ENCODE measurements at places on chromosomes 7 and 10.

DNA sequence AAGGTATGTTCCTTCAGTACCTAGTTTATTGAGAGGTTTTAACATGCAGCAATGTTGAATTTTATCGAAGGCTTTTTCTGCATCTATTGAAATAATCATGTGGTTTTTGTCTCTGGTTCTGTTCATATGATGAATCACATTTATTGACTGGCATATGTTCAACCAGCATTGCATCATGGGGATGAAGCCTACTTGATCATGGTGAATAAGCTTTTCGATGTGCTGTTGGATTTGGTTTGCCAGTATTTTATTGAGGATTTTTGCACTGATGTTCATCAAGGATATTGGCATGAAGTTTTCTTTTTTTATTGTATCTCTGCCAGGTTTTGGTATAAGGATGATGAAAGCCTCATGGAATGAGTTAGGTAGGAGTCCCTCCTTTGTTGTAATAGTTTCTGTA, 204.0 kb upstream of the GNAI1 start:
- DNase-seq, result no peak

DNA sequence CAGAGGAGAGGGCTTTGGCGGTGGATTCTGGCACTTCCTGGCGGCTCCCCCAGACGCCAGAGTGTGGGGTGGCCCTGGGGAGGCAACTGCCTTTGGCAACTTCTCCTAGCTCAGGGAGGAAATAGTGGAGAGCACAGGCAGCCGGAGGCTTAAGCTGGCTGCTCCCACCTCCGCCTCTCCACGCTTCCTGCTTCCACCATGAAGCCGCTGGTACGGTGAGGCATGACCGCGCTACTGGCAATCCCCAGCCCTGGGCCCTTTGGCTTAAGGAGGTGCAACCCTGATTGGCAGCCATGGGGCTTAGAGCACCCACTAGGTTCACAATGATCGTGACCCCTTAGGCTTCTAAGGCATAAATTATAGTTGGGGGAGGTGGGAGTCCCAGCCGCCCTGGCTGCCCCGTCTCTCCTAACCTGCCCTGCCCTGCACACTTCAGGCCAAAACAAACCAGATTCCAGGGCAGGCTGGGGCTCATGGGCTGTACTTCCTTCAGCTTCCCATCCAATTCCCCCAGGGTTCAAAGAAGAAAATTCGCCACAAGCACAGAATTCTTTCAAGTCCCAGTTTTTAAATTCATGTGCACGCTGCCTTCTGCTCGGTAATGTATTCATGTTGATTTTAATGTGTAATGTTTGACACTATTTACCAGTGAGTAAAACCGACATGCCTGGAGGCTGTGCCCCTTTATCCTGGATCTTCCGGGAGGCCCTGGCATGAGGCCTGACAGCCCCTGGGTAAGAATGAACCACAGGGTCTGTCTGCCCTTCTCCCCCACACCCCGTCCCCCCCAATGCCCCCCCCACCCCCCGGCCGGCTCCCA, 90.7 kb upstream of the LRRC4 start:
- DNase-seq, result no peak

DNA sequence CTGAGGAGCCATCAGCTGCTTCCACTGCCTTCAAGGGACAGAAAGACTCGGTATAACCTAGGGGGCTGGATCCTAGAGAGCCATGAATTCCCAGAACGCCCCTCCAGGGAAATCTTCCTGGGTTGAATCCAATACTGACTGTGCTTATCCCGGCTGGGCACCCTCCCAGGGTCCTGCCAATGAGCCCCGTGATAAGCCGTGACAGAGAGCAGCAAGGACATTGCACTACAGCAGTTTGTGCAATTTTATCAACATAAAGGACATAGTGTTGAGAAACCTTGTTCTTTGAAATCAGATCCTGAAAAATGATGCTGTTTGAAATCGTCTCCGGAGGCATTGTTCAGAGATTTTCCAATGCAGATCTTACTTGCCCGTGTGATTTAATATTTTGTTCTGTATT, 18.8 kb downstream of the AKR1B1 start:
- no peak for DNase-seq

DNA sequence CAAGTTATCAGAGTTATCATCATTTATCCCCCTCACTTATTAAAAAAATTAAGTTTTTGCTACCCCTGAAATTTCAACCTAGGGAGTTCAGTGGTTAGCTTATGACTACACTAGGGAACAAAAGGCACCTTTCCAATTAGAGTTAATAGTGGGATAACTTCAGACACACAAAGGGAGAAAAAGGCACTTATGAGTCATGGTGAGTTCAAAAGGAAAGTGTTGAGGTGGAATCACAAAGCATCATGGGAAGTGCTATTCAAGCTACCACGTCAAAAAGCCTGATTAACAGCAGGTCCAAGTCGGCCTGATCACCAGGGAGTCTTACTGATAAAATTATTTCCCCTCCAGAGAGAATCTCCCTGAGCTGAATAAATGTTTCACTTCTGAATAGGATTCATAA, 165.7 kb downstream of the C7orf25 start:
- DNase-seq, result no peak

DNA sequence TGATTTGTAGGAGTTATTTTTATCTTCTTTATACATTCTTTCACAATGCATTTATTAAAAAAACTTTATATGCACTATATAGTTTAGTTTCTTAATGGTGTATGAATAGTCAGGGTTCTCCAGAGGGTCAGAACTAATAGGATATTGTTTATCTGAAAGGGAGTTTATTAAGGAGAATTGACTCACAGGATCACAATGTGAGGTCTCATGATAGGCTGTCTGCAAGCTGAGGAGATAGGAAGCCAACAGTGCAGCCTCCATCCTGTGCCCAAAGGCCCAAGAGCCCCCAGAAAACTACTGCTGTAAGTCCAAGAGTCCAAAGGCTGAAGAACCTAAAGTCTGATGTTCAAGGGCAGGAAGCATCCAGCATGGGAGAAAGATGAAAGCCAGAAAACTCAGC, 192.8 kb upstream of the AHR start:
- no peak for DNase-seq

- DNase-seq, result no peak
These were observed 70.2 kb downstream of the UBE2H start for GRCh38 chr7:129882531-129882930.

- DNase-seq, result no peak
These were observed 76.2 kb upstream of the APBB1IP start for GRCh38 chr10:26361971-26362370.

GRCh38 chr7:39434012-39434411, 132.2 kb upstream of the YAE1 start:
- no peak for DNase-seq

DNA sequence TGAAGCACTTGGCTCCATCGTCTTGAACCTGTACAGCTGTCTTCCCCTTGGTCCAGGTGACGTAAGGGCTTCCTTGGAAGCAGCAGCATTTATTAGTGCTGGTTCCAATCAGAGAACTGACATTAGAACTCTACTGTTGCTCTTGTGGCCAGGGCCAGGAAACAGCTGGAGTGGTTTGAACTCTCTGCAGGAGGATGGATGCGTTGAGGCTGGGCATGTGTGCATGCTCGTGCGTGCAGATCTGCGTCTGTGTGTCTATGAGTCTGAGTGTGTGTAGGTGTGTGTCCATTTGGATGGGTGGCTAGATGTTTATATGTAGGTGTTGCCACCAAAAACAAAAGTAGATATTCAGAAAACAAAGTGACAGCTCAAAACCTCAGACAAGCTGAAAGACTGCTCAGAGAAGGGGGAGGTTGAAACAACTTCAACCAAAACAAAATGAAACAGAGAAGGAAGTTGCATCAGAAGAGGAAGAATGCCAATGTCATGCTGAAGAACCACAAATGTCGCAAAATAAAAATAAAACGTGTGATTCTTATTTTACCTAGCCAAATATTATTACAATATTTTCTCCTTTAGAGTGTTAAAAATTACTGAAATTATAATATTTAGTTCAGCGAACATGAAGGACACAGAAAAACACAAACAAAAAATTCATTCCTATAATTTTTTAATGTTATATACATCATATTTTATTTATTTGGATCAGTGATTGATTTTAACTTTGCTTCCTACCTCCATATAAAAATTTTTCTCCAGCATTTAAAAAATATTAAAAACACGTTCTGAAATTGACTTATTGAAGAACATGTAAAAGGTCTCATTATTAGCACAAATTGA, 96.1 kb upstream of the MKLN1 start:
- DNase-seq, result no peak

GRCh38 chr7:89072081-89072480, 276.5 kb upstream of the TEX47 start:
- no peak for DNase-seq

DNA sequence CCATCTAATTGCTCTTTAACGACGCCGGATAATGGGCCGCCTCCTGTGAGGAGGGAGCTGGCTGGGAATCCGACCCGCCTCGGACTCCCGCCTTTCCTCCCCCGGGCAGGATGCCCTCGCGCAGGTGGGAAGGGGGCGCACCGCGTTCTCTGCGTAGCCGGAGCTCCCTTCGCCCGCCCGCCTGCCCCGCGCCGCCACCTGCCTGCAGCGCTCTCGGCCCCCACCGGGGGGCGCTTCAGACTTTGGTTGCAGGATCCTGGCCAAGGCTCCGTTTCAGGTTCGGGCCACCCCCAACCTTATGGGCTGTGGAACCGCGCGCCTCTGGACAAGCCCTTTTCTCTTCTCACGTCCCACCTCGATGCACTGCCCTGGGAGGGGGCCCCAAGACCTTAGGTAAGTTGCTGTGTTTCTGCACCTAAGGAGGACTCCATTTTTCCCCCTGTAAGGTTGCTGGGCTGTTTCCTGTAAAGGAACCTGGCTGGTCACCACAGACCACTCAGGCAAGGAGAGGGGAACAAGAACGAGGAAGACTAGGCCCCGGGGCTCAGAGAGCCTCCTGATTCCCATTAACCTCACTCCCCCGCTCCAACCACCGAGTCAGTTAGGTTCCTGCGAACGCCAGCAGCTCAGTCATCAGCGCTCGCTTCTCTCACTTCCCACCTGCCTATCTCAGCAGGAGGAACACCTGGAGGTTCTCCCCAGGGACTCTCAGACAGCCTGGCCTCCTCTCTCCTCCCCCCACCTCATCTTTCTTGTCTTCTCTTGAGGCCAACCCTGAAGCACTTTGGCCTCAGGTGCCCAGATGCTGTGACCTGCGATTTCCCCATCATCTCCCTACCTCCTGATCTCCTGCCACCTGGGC, 11.3 kb upstream of the KAZALD1 start:
- DNase-seq, result peak; percentile 18

- DNase-seq, result no peak
These were observed 209.9 kb downstream of the USP6NL start for GRCh38 chr10:11401264-11402235.

- DNase-seq, result no peak
These were observed 415.8 kb upstream of the MKI67 start for GRCh38 chr10:128541926-128542475.

DNA sequence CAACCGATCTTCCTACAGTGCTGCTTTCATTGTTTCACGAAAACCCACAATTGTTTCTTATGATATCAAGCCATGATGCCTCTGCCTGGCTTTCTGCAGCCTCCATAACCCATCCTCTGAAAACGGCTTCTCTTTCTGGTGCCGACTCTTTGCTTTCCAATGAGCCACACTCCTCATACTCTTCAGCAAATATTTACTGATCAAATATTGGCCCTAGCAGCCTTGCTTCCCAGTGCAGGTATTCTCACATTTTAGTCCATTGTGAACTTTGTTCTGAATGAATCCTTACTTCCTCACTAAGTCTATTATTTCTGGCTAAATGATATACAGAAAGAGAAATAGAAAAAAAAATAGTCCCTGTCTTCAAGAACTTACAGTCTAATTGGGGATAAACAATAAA, 35.5 kb downstream of the LAMB1 start:
- DNase-seq, result no peak

GRCh38 chr10:86294346-86295265, 72.0 kb downstream of the GRID1 start:
- DNase-seq, result no peak

DNA sequence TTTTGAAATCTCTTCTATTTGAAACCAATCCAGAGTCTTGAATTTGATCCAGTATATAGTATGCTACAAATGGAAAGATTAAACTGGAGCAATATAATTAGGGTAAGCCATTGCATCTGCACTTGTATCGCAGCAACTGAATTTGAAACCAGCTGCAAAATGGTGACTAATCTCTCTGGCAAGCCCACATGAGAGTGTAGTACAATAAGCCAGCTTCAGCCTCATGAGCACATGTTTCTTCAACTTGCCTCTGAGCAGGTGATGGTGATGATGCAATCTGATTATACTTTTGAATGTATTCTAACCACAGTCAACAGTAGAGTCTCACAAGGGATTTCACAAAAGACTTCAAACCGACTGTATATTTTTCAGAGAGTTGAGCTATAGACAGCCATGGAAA, 829 bp upstream of the RPA3 start:
- DNase-seq, result peak; percentile 86

DNA sequence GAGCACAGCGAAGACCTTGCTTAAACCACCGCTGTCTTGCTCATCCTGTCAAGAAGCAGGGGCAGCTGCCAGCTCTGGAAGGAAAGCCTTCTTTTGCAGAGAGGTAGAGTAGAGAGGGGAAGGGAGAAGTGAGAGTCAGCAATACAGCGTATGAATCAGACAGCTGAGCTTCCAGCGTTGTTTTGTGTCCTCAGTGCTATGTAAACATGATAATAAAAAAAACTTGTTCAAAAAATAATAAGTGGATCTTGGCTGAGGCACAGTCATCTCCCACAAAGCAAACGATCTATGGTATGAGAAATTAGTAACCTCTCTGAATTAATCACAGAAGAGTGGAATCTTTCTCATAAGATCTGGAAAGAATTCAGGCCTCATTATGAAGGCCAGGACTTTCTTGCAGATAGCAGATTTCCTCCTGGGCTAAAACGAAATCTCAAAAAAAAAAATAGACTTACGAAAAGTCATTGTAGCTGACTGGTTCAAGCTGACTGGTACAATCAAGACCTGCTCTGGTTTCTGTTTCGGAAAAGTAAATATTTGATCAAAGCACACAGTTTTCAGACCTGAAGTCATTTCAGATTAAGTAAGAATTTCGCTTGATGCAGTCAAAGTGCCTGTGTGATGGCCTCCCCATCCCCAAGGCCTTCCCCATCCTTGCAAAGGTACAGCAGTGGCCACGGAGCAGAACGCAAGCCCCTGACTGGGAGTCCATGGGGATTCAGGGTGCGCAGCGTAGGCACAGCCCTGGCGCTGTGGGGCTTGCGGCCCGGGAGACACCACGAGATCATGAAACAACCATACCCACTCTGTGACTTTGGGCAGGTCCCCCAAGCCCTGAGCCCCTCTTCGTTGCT, 29.4 kb downstream of the CHST15 start:
- no peak for DNase-seq

GRCh38 chr10:93915598-93915997, 21.8 kb downstream of the SLC35G1 start:
- DNase-seq, result no peak

- DNase-seq, result no peak
These were observed 2.2 kb downstream of the MAFK start for GRCh38 chr7:1532456-1533254.

Data from NCI-H2081 treated with DMSO at 0.1 percent for 48 hours (cell line).